ENCODE measurements at places on chromosomes 1 and 21. TPM values are rescaled to one million over a fixed set of nuclear protein-coding genes. Genes with fewer than 3 reads are reported as not detected.

The E2F2 gene
- total RNA-seq = 0.17 TPM

GRCh38 chr1:156742017-156742416 is 1.1 kb upstream of the MRPL24 start:
- H3K36me3 ChIP-seq = peaks cover 24% of the 10 kb centered on the region
- no peaks in the 10 kb centered on the region for H3K27me3 ChIP-seq
- no peak overlapping the region for H3K4me3 ChIP-seq
- H3K4me1 ChIP-seq = peaks cover 16% of the 10 kb centered on the region

GRCh38 chr21:44552681-44553080 is 1.4 kb upstream of the KRTAP10-2 start:
- no peaks in the 10 kb centered on the region for H3K27me3 ChIP-seq
- no peak overlapping the region for H3K4me3 ChIP-seq
- H3K4me1 ChIP-seq = no peaks in the 10 kb centered on the region
- no peak for DNase-seq
- no peaks in the 10 kb centered on the region for H3K36me3 ChIP-seq
- H3K27ac ChIP-seq = no peak overlapping the region

The RAB25 gene
- not detected for total RNA-seq
